ENCODE measurements at places on chromosomes 16 and 17.

GRCh38 chr17:75897160-75898019 lies 639 bp upstream of the TRIM65 start:
- no peak for DNase-seq

DNA sequence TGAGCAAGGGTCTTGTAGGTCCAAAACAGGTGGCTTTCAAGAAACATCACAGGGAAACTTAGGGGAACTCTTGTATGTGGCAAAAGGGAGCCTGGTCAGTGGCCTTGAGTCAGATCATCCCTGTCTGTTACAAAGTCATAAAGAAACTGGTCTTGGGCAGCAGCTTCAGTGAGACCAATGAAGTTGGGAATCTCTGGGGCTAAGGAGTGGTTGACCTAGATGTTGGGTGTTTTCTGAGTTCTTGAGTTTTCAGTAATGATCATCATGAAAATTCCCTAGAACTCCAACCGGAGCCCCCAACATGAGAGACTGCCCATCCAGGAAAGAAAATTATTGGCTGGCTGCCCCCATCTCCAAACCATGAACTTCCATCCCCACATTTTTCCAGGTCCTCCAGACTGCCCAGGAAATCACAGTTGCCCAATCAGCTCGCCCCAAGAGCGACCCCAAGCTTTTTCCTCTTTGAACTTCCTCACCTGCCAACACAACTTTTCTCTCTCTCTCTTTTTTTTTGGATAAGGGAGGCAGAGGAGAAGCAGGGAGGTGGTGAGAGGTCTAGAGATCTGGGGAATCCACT lies 3.9 kb downstream of the CCR7 start:
- DNase-seq = no peak

DNA sequence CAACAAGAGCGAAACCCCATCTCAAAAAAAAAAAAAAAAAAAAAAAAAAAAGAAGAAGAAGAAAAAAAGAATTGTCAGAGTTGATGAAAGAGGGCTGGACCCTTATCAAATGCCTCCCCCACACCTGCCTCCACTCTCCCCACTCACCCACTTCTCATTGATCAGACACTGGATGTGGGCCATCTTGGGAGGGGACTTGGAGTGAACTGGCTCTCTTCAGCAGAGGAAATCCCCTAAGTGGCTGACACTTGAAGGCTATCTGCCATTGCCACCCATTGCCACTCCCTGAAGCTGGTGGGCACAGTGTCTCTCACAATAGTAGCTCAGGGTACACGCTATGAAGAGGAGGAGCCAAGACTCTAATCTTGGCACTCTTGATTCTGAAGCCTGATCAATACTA lies 1.6 kb downstream of the ITGA2B start:
- DNase-seq = no peak

- no peak for DNase-seq
Observed at GRCh38 chr17:18328643-18329204, 13.6 kb downstream of the SMCR8 start.

- DNase-seq = no peak
Observed at GRCh38 chr17:67067571-67068482, 23.5 kb downstream of the CACNG1 start.

GRCh38 chr16:23826528-23827045 lies 9.2 kb upstream of the PRKCB start:
- DNase-seq = no peak

DNA sequence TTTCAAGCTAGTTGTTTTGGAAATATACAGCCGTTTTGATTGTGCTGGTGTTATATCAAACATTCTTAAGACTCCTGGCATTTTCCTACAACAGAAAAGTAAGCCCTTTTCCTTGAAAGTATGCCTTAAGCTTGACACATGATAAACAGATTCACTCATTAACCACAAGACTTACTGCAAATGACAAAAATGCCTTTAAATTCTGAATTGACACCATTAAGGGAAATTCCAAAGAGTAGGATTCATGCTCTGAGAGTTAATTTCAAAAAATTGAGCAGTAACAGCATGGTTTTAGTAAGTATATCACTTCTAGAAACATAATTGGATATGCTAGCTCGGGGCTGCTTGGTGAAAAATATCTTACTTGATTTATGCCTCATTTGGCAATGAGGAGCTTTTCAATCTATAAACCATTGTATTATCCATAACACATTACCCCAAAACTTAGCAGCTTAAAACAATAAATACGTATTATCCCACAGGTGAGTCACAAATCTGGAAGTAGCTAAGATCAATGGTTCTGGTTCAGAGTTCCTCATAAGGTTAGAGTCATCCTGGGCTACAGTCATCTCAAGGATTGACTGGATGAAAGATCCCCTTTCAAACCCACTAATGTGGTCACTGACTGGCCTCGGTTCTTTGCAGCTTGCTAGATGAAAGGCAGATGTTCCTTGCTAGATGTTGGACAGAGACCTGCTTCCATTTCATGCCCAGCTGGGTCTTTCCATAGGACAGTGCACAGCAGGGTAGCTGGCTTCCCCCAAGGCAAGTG lies 8.2 kb upstream of the PHAF1 start:
- no peak for DNase-seq

GRCh38 chr16:3189869-3190268 lies 1.9 kb downstream of the OR1F1 start:
- DNase-seq = no peak

- DNase-seq = no peak
Observed at GRCh38 chr16:49910541-49911071, 54.7 kb upstream of the ZNF423 start.

- DNase-seq = no peak
Observed at GRCh38 chr17:57511475-57512123, 233.5 kb downstream of the CCDC182 start.

- DNase-seq = no peak
Observed at GRCh38 chr17:34245351-34245905, 9.7 kb upstream of the CCL2 start.

- no peak for DNase-seq
Observed at GRCh38 chr17:28020515-28020914, 22.0 kb upstream of the NLK start.

DNA sequence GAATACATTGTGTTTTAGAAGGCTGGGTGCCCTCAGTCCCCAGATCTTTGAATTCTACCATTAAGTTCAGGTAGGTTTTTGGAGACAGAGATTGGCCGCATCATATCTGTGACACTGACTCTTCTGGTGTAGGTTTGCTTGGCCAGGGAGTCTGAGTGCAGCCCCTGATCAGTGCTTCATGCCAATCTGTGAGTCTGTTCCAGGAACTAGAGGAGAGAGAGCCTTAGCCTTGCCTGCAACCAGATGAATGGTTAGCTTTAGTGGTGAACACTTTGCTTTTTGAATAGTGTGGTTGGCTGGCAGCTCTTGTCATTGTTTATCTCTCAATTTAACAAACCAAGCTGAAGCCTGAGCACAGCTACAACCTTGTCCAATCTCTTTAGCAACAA lies 87.8 kb downstream of the PLXDC1 start:
- peak; percentile 7 for DNase-seq

- no peak for DNase-seq
Observed at GRCh38 chr17:57068222-57068658, 16.8 kb upstream of the AKAP1 start.

- peak; percentile 60 for DNase-seq
Observed at GRCh38 chr17:2724784-2725164, 13.2 kb upstream of the CLUH start.

- no peak for DNase-seq
Observed at GRCh38 chr16:65546353-65546791, 424.5 kb upstream of the CDH11 start.

DNA sequence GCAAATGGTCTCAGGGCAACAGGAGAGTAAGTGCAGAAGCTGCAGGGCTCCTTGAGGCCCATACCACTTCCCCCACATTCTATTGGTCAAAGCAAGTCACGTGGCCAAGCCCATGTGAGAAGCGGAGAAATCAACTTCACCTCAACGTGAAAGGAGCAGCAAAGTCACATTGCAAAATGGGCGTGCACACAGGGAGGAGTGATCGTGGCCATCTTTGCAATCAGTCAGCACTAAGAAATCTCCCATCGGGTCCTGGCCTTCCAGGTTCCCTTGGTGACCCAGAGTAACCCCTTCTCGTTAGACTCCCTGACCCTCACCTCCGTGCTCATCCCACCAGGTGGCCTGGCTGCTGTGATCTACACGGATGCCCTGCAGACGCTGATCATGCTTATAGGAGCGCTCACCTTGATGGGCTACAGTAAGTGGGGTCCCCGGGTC lies 38.0 kb downstream of the SLC5A11 start:
- peak; percentile 15 for DNase-seq

GRCh38 chr16:1766701-1767100 lies 4.6 kb downstream of the NME3 start:
- DNase-seq = no peak

GRCh38 chr16:72848028-72848400 lies 199.9 kb downstream of the ZFHX3 start:
- DNase-seq = no peak

DNA sequence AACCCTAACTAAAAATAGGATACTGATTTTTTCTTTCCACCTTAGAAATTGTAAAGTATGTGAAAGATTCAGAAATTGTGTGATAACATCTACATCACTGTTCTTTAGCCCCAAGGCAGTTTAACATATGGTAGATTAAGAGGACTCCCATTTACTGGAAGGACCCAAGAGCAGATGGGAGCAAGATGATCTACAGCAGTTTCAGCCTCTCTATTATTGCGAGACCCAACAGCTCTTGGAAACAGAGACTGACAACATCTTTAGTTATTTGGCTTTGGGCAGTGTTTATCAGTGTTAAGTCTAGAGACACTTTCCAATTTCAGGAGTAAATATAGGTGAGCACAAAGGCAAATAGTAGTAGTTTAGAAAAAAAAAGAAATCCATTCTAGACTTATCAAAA lies 124.9 kb upstream of the CORO6 start:
- no peak for DNase-seq

DNA sequence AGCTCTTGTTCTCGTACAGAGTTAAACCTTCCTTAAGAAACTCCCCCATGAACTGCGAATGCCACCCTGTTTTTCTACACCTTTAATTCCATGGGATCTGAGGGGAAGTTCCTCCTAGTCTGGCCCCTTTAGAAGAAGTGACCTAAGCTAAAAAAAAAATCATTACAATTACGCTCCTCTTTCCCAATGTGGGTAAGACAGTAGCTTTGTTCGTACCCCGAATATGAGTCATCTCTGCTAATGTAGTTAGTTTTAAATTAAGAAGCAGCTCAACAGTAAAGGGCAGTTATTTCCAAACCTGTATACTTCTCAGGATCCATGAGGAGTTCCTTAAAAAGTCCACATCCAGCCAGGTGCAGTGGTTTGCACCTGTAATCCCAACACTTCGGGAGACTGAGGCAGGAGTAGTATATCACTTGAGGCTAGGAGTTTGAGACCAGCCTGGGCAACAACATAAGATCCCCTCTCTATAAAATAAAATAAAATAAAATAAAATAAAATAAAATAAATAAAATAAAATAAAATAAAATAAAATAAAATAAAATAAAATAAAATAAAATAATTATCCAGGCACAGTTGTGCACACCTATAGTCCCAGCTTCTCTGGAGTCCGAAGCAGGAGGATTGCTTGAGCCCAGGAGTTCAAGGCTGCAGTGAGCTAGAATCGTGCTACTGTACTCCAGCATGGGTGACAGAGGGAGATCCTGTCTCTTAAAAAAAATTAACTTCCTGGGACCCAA lies 26.1 kb downstream of the RCVRN start:
- DNase-seq = no peak

DNA sequence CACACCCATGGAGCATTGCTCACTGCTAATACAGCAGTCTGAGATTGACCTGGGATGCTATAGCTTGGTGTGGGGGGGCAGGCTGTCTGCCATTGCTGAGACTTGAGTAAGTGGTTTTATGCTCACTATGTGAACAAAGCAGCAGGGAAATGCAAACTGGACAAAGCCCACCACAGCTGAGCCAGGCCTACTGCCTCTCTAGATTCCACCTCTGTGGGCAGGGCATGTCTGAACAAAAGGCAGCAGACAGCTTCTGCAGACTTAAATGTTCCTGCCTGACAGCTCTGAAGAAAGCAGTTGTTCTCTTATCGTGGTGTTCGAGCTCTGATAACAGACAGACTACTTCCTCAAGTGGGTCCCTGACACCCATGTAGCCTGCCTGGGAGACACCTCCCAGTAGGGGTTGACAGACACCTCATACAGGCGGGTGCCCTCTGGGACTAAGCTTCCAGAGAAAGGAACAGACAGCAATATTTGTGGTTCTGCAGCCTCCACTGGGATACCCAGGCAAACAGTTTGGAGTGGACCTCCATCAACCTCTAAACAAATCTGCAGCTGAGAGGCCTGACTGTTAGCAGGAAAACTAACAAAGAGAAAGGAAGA lies 2204.8 kb downstream of the TP53TG3F start:
- no peak for DNase-seq

DNA sequence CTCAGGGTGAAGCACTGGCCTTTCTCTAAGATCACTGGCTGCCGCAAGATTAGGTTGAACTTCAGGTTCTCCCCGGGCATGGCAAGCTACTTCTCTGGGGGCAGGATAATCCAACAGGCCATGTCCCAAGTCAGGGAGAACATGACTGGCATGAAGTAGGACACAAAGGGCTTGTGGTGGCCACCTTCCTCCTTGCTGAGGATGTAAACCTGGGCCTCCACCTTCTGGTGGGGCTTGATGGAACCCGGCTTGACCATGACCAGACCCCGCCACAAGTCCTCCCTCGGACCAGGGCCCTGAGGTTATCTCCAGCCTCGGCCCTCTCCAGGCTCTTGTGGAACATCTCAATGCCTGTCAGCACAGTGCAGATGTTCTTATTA lies 211.1 kb upstream of the WSB1 start:
- no peak for DNase-seq

GRCh38 chr16:77194295-77195231 lies 3.6 kb downstream of the MON1B start:
- no peak for DNase-seq

DNA sequence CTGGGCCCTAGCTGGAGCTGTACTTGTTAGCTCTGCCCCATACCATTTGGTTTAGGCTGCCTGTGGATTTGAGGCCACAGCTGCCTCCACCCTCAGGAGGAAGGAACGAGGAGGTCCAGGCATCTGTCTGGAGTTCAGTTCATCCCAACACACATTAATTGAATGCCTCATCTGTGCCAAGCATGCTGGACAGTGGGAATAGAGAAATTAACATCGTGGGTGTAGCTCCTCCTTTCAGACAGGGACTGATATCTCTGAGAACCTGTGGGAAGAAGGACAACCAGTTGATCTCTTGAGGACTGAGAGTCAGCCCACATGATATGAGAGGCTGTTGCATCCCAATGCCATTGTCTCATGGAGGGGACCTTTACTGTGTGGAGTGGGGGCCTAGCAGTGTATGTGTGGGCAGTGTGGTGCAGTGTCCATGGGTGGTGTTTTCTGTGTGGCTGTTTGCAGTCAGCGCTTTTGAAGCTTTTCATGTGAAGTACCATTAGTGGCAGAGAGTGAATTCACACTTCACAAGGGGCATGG lies 29.4 kb upstream of the DDX52 start:
- DNase-seq = no peak

Measured in HAP-1 (cell line).